ENCODE measurements at places on chromosomes 6 and 20. TPM values are rescaled to one million over a fixed set of nuclear protein-coding genes. Genes with fewer than 3 reads are reported as not detected.

Gene LY6G6D
- total RNA-seq: not detected

Gene TRIM31
- total RNA-seq: not detected

Gene LGSN
- not detected for total RNA-seq

DNA sequence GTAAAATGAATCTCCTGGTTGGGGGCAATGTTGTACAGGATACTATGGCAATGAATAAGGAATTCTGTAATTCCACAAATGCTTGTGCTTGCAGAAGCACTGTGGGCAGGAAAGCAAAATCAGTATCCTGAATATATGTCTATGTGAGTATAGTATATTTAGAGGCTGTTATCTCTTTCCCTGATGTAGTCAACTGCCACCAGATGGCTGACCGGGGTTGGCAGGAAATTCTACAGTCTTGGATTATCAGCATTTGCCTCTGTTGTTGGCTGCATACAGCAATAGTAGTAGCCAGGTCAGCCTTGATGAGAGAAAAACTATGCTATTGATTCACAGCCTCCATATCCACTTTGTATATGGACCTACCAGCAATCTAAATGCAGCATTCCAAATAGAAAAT, 425.1 kb upstream of the JAG1 start:
- peak; percentile 49 for DNase-seq

GRCh38 chr6:167127785-167128531, 5.1 kb downstream of the CCR6 start:
- no peak for DNase-seq

- no peak for DNase-seq
These were observed 52.9 kb upstream of the TAB2 start for GRCh38 chr6:149264629-149265028.

GRCh38 chr6:157635388-157636244, 187.4 kb upstream of the SNX9 start:
- DNase-seq: no peak

Gene CD24
- 545 TPM for total RNA-seq

Gene TPX2
- 118 TPM for total RNA-seq

Gene MAS1
- total RNA-seq: not detected

DNA sequence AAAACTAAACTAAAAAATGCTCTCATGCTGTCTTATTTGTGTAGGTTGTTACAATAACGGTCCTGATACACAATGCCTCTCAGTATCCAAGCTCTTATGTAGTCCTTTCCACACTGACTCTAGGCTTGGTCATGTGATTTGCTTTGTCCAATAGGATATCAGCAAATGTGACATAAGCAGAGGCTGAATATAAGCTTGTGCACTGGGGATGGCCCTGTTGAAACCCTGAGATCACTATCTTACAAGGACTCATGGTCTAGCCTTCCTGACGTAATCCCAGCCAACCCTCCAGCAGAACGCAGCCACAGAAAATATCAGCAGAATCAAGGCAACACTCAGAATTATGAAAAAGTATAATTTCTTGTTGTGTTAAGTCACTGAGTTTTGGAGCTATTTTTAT, 145.1 kb upstream of the CCN2 start:
- DNase-seq: no peak

DNA sequence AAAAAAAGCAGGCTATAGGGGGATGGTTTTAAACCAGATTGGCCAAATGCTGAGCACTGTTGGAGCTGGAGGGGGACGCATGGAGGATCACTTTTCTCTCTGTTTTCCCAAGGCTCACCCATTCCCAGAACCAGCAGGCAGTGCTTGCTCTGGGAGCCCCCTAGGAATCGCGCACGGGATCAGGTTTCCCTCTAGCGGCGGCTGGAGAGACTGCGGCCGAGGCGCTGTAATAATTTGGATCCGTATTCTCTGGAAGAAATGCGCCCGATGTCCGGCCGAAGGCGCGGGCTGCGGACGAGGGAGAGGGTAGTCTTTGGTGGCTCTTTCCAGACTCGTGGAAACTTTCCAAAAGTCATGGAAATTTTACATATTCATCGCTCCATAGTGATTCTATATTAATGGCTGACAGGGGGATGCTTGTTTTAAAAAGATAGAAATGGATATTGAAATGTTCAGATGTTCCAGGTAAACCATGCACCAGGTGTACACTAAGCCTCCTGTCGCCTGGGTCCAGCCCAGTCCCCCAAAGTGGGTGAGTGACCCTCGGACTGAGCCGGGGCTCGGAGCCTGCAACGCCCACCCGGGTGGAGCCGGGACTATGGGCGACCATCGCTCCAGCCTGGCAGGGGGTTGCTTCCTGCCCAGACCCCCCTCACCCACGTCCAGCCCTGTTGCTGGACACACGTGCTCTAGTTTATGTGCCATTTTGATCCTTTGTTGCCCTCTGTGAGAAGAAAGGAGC, 78.7 kb upstream of the PHACTR3 start:
- DNase-seq: peak; percentile 94

Gene IPCEF1
- total RNA-seq: 2.7 TPM

GRCh38 chr6:67558985-67559384, 1076.1 kb upstream of the ADGRB3 start:
- no peak for DNase-seq

DNA sequence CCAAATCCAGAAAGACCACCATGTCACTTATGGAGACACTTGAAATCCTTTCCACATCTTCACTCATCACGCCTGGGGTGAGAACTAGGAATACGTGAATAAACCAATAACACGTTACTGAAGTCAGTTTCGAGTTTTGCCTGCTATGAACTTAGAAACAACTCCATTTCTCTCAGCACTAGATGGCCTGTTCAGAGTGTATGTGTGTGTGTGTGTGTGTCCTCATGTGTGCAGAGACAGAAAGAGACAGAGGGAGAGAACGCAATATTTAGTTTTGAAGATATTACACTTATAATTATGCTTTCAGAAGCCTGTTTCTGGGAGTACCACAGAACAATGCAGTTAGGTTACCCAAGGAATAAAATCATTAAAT, 81.2 kb upstream of the CCN6 start:
- DNase-seq: no peak

Gene RAET1L
- not detected for total RNA-seq

Gene NT5E
- 0.56 TPM for total RNA-seq

All from endodermal cell (in vitro differentiated cells).